CD4-positive, CD25-positive, alpha-beta regulatory T cell (primary cell): ENCODE measurements at places on chromosomes 13 and 19. TPM values are rescaled to one million over a fixed set of nuclear protein-coding genes. Genes with fewer than 3 reads are reported as not detected.

Gene FPR1
- polyA plus RNA-seq, result not detected

Gene RCBTB2
- polyA plus RNA-seq, result 30.3 TPM

Gene FCGBP
- polyA plus RNA-seq, result 0.24 TPM

Gene LGI4
- polyA plus RNA-seq, result not detected

Gene LGALS7
- not detected for polyA plus RNA-seq

Gene METTL21C
- not detected for polyA plus RNA-seq

Gene FFAR2
- polyA plus RNA-seq, result not detected

Gene PLPP2
- polyA plus RNA-seq, result not detected

Gene CCDC70
- polyA plus RNA-seq, result not detected
